ENCODE measurements at places on chromosomes 13 and 19.

DNA sequence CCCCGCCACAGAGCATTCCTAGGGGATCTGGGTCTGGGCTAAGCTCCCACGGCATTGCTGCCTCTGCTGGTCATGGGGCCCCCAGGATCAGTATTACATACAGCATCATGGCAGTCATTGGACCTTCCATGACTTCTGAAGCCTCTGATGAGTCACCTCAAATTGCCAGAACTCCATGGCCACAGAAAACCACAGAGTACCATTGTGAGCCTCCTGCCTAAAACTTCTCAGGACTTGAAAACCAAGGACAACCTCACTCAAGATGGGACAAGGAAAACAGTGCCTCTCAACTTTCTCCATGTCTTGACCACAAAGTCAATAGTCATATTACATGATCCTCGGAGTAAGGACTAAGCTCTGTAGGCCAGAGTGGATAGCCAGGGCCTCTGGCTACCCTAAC, 306.0 kb downstream of the GPC5 start:
- no peak for DNase-seq

DNA sequence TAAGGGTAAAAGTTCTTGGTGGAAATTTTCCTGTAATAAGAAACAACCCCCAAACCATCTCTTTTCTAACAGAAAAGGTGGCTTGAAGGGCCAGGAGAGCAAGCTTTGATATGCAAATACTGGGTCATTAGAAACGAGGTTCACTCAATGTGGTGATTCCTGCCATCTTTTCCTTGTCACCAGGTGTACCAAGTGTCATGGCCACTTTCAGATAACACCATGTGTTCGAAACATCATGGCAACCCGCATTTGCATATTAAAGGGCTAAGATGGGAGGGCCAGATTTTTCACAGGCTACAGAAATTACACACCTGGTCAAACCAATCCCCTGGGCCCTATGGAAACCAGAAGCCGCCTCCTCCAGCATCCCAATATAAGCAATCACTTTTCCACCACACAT, 15.3 kb downstream of the LGALS16 start:
- no peak for DNase-seq

- no peak for DNase-seq
These were observed 152.4 kb upstream of the TSHZ3 start for GRCh38 chr19:31501427-31502195.

DNA sequence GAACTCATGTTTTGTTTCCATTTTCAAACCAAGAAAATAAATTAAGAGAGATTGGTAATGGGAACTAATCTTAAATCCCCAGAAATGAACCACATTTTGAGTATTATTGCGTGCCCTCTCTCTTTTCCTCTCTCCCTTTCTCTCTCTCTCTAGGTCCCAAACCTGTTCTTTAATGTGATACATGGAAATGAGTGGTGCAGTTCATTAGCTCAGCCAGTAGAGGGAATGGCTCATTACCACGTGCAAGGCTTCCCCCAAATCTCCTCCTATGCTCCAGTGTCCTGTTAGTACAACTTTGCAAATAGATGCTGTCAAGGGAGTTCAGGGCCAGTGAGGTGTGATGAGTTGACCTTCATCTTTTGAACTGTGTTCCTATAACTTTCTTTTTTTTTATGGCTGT, 178.4 kb downstream of the FGF9 start:
- no peak for DNase-seq

GRCh38 chr13:111178402-111178801, 63.3 kb downstream of the ARHGEF7 start:
- no peak for DNase-seq

GRCh38 chr13:42836930-42837690, 55.7 kb downstream of the FAM216B start:
- no peak for DNase-seq

- no peak for DNase-seq
These were observed 17.7 kb downstream of the EPN1 start for GRCh38 chr19:55692681-55693081.

- DNase-seq = no peak
These were observed 58.6 kb upstream of the POSTN start for GRCh38 chr13:37657134-37657533.

DNA sequence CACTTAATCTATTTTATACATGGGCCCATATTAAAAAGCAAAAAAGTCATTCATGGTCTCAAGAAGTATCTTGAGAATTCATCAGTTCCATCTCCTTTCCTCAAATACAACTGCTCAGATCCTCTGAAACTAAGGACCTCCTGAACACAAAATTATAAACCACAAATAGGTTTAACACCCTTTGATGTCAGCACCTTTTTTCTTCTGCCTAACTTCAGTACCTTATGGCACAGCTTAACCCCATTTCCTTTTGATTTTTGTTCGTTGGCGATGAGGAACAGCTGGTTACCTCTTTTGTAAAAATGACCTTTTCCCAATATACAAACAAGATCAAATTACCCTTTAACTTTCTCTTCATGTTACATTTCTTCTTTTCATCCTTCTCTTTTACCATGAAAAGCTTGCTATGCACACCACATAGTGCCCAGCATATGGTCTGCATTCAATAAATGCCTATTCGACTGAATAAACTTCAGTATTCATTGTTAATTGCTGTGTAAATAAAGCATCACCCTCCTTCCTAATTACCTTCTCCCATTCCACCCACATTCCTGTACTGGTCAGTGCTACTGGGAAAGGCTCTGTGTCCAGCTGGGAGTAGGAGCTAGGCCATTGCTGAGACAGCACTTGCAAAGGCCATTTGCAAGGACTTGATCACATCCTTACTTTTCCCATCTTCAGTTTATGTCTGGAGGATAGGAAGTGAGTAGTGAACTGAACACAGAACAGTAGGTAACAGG, 317.9 kb downstream of the SHISA2 start:
- no peak for DNase-seq

- no peak for DNase-seq
These were observed 96.8 kb upstream of the WASF3 start for GRCh38 chr13:26460648-26461047.

DNA sequence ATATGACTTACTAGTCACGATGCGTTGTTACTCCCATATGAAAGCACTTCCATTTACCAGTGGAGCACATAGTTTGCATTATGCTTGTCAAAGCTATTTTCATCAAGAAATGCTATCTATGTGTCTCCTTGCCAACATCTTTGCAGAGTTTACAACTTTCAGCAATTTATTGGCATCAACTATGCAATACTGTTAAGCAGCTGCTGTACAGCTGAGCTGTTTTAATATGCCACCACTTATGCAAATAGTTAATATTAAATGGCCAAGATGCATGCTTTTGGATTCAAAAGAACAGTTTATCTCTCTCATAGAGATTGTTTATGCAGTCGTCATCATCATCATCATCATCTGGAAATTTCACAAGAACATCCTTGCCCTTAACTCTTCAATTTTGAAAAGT, 67.9 kb upstream of the KLF5 start:
- DNase-seq = no peak

DNA sequence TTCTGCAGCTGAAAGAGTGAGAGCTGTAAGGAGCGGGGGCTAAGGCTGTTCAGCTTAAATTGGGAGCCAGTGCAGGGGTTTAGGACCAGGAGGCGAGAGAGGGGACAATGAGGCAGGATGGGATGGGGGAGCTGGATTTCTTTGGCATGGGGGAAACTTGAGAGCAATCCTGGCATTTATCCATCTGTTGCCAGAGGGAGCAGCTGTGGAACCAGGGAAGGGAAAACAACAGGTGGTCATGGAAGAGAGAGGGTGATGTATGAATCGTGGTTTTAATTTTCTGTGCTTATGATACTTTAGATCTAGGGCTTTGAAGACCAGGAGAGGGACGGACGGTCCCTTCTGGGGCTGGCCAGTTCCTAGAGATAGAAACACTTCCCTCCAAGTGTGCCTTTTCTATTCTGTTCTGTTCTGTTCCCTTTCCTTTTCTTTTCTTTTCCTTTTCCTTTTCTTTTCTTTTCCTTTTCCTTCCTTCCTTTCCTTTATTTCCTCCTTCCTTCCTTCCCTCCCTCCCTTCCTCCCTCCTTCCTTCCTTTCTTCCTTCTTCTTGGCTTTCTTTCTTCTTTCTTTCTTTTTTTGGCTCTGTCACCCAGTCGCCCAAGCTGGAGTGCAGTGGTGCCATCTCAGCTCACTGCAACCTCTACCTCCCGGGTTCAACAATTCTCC, 16.0 kb upstream of the CCL25 start:
- no peak for DNase-seq

DNA sequence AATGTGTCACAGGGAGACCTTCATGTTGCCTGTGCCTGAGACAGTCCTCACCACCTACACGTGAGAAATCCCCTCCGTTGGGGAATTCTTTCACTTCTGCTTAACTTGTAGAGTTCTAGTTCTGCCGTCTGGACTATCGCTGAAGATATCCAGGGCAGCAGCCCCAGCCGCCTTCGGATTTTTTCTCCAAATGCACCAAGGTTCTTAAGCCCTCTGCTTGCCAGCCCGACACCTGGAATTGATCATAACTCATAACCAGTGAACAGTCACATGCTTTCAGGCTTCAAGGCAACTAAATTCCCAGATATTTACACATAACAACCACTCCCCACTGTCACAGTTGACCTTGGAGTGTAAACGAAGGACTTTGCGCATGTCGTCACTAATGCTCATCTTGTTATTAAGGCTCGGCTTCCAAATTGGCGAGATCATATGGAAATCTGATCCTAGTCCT, 114.4 kb downstream of the RAB20 start:
- no peak for DNase-seq

DNA sequence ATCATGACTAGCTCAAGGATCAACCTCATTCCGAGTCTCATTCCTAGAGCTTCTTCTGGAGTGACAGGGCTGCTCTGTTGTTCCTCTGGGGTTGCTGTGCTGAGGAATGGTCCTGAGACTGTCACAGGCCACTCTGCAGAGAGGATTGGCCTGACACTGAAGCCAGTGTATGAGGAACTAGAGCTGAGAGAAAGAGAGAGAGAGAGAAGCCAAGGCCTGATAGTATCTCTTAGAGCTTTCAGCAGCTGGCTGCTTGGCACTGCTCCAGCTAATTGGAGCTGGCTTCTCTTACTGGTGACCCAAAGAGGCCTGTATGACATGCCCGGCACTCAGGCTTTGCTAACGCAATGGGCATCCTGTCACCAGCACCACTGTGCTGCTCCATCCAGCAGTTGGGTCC, 73.4 kb upstream of the FLT1 start:
- no peak for DNase-seq

- DNase-seq = no peak
These were observed 32.7 kb upstream of the GPR183 start for GRCh38 chr13:99339736-99340397.

DNA sequence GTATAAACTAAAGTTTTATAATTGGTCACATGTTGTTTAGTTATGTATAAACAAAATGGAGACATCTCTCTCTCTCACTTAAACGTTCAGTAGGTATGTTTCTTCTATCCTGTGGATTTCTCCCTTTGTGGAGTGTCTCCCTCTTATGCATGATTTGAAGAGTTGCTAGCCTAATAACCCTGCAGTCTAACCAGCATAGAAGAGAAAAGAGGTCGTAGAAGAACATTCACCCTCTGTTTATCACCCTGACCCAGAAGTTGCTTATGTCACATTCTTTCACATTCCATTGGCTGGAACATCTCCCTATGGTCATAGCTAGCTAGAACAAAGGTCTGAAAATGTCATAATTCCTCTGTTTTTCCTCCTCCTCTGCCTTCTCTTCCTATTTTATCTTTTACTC, 176.8 kb upstream of the PCDH20 start:
- no peak for DNase-seq

DNA sequence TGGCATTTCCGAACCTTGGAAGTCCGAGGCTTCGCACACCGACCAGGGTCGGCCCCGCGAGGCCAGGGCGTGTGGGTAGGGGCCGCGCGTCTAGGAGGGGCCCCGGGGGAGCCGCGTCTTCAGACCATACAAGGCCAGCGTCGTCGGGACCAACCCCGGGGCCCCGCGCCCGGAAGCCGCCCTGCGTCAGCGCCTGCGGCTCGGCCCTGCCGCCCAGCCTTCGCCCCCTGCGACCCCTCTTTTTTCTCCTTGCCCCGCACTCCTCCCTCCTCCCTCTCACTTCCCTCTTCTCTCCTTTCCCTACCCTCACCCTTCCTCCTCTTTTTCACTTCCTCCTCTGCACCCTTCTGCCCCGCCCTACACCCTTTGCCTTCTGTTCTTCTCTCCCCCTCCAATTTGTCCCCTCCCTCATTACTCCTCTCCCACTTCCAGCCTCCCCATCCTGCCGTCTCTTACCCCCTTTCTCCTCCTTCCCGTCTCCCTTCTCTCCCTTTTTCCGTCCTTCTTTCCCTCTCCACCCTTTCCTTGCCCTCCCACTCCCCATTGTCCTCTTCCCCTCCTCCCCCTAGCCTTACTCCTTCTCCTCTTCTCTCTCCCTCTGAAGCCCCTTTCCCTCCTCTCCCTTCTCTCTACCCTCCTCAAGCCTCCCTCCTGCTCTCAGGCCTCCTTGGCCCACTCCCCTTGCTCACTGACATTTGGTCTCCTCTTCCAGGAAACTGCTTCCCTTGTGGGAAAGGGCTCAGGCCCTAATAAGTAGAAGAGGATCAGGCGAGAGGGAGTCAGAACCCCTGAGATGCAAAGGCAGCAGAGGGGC, 2.2 kb upstream of the PLEKHG2 start:
- DNase-seq = no peak

DNA sequence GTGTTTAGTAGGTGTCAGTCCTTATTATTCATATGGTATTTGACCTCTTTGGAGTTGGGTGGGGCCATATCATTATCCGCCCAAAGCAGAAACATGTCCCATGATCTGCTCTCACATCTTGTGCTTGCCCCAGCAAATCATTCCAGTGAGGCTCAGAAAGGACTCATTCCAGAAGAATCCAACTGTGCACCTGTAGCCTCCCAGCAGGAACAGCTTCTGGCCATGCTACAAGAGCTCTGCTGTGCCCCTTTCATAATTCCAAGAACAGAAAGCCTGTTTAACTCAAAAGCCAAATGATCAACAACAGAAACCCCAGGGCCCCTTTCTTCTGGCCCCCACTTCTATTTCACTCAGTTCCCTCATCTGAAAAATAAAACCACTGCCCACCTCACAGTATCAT, 673.1 kb downstream of the DIAPH3 start:
- peak; percentile 57 for DNase-seq

DNA sequence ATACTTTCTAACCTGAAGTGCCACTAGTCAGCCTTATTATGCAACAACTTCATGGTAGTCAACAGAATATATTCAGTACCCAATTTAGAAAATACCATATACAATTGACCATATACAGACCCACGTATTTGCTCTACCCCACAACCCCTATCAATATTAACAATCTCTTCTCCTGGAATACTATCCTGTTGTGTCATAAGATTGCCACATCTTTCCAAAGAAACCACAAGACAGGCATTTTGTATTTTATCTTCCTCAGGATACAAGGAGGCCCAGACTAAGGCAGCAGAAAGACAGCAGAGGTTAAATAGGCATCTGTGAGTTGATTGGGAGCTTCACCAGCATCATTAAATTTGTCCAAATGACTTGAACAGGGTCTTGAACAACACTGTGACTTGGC, 4.5 kb downstream of the SPART start:
- no peak for DNase-seq
